Activated CD4-positive, alpha-beta T cell treated with anti-CD3 and anti-CD28 coated beads for 48 hours (primary cell): ENCODE measurements at places on chromosomes 1 and 21.

GRCh38 chr1:240712014-240712731 is 100.2 kb upstream of the GREM2 start:
- no peak for DNase-seq

- DNase-seq = no peak
These were observed 249.3 kb upstream of the CSF3R start for GRCh38 chr1:36732015-36732356.

GRCh38 chr1:210726621-210727020 is 397.9 kb downstream of the HHAT start:
- DNase-seq = peak; percentile 49

GRCh38 chr1:203556047-203556851 is 62.3 kb downstream of the OPTC start:
- no peak for DNase-seq

GRCh38 chr1:203557390-203557789 is 63.4 kb downstream of the OPTC start:
- DNase-seq = no peak

DNA sequence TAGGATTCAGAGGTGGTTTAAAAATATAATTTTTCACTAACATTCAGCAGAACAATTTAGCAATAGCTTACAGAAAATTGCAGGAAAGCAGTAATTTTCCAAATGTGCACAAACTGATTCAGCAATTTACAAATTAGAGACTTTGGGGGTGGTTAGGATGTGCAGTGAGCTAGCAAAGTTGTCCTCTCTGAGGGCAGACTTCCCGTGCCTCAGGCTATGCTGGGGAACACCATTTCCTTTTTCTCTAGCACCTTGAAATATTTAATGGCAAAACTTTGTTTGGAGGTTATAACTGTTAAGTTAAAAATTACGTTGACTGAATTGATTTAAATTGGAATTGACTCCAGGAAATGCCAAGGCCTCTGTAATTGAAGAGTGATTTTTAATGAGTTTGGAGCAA is 258.9 kb downstream of the PTBP2 start:
- DNase-seq = no peak

DNA sequence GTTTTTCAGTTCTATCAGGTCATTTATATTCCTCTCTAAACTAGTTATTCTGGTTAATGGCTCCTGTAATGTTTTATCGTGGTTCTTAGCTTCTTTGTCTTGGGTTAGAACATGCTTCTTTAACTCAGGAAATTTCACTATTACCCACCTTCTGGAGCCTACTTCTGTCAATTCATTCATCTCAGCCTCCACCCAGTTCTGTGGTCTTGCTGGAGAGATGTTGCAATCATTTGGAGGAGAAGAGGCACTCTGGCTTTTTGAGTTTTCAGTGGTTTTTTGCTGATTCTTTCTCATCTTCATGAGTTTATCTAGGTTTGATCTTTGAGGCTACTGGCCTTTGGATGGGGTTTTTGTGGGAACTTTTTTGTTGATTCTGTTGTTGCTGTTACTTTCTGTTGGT is 213.0 kb downstream of the BRINP2 start:
- no peak for DNase-seq

GRCh38 chr1:20493839-20494608 is 8.0 kb upstream of the CAMK2N1 start:
- peak; percentile 88 for DNase-seq

GRCh38 chr1:1309251-1310108 is 1.1 kb downstream of the PUSL1 start:
- peak; percentile 36 for DNase-seq

- no peak for DNase-seq
These were observed 18.0 kb upstream of the TTC22 start for GRCh38 chr1:54819195-54819536.

- DNase-seq = peak; percentile 59
These were observed 5.9 kb upstream of the FNDC5 start for GRCh38 chr1:32876341-32877210.

- DNase-seq = no peak
These were observed 567.1 kb downstream of the PTPRC start for GRCh38 chr1:199205740-199206441.

DNA sequence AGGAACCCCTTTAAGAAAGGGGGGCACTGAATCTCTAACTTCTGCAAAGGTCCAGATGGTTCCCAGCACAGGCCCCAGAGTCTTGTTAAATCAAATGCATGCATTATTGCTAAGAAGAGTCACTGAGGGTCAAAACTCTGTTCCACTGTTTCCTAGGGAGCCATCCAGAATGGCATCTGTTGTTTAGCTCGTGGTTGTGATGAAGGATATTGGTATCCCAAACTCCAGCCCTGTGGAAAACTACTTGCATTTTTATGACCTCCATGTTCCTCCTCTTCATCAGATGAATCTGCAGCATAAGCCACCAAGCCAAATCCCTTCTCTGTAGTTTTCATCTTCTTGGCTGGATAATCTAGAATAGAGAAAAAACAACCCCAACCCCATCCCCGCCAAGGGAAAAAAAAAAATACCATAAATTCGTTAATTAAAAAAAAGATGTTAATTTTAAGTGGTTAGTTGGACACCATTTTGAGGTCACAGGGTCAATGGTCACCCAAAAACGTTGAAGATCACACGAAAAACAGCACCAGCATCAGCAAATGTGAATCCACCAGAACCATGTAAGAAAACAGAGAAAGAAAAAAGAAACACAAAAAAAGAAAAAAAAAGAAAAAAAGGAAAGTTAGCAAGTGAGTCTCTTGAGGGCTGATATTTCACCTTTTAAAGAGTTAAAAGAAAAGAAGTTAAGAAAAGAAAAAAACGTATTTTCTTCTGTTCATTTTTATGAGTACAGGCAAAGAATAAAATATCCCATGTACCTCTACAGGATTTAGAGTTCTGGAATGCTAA is 3.0 kb upstream of the RIT1 start:
- DNase-seq = no peak

DNA sequence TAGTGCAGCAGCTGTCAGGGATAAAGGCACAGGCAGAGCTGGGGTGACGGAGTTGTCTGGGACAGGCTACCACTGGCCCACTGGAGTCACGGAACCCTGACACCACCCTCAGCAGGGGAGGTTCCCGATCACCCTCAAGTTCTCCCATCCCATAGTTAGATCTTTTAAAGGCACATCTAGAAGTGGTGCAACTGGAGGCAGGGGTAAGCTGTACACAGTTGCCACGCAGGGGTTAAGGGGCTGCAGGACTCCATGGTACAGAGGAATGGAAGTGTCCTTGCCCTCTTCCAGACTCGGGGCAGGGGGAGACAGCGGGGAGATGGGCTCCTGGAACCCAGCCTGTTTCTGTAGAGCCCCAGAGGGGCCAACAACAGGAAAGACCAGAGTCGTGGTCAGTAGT is 13.3 kb downstream of the CC2D1B start:
- DNase-seq = no peak

GRCh38 chr1:170885551-170885950 is 49.8 kb upstream of the MROH9 start:
- no peak for DNase-seq

DNA sequence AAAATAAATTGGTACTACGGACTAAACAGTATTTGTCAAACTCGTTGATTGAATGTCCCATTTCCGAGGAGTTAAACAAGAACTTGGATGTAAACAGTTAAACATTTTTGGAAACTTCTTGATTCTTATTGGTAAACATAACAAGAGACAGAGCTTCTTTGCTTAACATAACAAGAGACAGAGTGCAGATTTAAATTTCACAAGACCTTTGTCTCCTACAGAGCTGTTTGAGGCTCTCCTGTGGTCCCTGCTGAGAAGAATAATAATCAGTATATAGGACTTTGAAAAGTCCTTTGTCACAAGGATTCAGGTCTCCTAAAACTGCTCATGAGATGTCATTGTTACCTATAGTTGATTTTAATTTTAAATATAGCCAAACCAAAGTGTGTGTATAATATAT is 170.6 kb upstream of the C21orf91 start:
- no peak for DNase-seq

- DNase-seq = no peak
These were observed 32.5 kb downstream of the RTCA start for GRCh38 chr1:100298512-100298911.

DNA sequence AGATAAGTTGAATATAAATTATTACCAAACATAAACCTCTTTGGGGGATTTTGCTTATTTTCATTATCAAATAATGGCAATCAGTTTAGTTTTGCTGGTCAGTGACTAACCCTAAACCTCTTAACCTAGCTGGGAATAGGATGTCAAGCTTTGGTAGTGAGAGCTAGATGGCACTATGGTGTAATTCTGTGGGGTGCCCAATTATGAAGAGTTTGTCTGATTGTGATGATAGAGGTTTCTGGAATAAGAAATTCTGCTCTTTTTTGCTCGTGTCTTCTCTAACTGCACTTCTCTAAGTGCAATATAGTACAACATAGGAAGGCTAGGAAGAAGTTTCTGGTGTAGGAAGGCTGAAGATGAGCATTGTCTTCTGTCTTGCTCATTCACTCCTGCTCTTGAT is 59.8 kb downstream of the XCL1 start:
- DNase-seq = no peak

DNA sequence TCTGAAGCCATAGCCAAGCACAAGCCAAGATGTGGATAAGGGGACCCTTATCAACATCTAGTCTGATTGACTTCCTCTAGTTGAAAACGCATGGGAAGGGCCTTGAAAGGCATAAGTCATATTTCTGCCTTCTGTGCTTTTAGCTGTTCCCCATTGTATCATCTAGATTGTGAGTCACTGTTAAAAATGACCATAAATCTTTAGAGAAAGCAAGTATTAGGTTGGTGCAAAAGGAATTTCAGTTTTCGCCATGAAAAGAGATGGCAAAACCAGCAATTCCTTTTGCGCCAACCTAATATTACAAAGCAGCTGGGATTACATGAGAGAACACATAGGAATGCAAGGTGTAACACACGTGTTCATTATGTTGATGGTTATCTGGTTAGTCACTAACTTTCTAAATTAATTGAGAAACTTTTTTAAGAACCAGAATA is 63.6 kb downstream of the CLIC6 start:
- no peak for DNase-seq

- DNase-seq = no peak
These were observed 48.4 kb upstream of the RNPC3 start for GRCh38 chr1:103477101-103477500.

- no peak for DNase-seq
These were observed 138.9 kb downstream of the ACTL8 start for GRCh38 chr1:17893891-17894631.

DNA sequence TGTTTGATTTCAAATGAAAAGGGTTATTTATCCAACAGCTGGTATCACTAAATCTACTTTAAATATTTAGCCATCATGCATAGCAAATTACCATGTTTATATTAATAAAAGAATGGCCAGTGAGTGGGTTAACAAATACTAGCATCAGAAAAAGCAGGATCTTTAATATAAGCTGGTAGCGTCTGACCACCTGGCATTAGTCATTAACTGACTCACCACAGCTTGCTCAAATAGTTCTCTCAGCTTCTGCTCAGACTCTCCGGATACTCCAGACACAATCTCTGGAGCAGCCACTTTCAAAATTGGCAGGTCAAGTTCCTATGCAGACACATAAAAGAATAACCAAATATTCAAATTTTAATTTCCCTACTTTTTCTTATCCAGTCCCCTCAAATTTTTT is 29.6 kb downstream of the NVL start:
- DNase-seq = no peak

DNA sequence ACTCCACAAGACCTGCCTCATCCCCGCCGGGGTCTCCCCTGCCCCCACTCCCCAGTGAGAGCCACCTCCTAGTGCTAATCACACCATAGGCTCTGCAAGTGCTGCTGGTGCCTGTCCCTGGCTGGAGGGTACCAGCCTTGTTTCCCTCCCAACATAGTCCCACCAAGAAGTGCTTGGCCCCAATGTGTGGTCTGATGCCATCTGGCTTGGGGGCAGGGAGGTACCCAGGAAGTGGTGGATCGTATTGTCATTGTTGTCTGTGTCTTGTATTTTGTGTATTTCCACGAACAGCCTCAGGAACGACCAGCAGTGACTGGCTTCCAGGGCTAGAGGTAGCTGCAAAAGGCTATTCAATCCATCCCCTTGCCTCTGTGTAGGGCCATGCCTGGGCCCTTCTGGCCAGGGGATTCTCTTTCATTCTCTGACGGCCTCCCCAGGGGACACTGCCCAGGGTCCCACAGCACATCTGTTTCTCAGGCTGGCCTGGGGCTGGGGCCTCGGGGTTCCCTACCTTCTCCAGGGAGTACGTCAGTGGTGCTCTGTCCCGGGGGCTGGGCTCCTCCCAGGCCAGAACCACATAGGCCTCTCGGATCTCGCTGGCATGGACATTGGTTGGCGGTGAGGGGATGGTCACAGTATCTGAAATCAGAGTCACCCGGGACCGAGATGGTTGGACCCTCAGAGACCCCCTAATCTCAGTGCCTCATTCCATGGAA is 22.8 kb downstream of the MYOM3 start:
- DNase-seq = no peak

- no peak for DNase-seq
These were observed 21.5 kb upstream of the PTPRF start for GRCh38 chr1:43509007-43509739.

DNA sequence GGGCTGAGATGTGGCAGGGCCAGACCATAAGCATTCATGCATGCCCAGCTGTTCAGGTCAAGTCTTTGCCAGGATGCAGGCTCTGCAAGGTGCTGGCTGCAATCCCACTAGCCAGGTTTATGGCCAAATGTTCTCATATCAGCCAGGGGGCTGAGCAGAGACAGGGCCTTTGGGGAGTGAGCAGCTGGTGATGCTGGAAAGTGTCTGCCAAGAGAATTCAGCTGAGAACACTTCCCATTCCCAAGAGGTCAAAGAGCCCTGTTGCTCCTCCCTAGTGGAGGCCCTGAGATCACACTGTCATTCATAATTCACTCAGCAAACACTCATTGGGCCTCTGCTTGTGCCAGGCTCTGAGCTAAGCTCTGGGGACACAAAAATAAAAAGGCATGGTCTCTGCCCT is 150.3 kb downstream of the DMRTA2 start:
- DNase-seq = no peak

DNA sequence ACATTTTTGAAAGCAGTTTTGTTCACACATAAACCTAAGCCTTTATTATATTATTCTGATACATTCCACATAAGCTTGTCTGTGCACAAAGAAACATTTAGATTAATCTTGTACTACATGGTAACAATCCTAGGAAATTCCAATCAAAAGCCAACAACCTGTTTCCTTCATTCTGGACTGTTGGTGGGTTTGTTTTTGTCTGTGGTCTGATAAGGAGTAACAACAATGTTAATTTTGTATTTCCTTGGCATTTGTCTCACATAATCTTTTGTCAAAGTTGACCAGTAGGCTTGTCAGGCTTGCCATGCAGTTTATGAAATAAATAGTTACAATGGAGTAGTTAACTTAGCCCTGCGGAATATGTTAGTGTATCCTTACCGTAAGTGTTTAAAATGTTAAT is 183.3 kb downstream of the DHRS3 start:
- no peak for DNase-seq

GRCh38 chr1:206600527-206600926 is 11.7 kb downstream of the EIF2D start:
- no peak for DNase-seq

GRCh38 chr1:34627465-34628240 is 127.2 kb upstream of the GJB5 start:
- no peak for DNase-seq

DNA sequence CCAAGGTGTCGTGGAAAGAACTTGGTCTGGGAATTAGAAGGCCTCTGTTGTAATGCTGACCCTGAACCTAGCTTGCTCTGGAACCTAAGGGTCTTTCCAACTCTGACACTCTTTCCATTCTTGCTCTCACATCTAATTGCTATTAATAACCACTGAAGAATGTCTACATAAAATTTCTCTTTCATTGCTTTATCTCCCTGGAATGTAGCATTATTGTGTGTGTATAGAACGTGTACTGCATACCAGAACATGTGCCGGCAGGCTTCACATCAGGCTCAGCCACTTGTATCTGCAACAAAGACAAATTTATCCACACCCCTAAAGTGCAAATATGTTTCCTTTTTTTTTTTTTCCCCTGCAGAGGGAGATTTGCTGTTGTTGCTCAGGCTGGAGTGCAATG is 13.9 kb upstream of the LAX1 start:
- no peak for DNase-seq
